NCI-H1694 treated with DMSO at 0.1 percent for 48 hours (cell line): ENCODE measurements at places on chromosomes 5 and 9.

- DNase-seq: no peak
Observed at GRCh38 chr9:125972012-125972729, 225.0 kb downstream of the PBX3 start.

DNA sequence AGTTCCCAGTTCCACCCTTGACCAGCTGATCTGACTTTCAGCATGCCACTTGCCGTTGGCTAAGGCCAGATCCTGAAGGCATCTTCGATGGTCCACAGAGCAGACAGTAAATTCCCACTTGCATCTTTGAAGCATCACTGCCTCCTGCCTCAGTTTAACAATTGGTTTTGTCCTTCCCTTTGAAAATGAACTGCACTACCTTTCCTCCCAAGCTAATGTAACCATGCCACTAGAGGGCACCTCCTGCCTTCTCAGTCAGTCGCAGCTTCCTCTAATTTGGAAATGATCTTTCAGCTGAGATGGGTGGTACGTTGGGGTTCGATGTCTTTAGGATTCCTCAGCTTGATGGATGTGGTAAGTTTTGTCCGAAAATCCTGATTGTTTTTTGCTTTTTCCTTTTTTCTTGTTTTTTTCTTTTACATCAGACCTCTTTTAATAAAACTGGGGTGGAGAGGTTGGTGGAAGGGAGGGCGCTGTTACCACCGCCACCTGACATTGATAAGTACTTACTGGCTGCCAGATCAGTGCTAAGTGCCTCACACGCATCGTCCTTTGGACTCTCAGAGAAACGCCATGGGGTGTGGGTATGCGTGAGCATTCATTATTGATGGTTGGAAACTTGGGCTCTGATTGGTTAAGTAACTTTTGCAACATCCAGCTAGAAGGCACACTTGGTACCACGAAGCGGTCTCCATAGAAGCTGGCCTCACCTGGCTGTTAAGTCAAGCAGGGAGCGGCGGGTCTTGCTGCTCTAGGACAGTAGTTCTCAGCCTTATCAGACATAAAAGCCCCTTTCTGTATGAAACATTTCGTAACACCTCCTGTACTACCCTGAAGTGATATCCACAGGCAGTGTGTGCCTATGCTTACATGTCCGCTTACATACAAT is 16.9 kb downstream of the PTTG1 start:
- DNase-seq: peak; percentile 59

DNA sequence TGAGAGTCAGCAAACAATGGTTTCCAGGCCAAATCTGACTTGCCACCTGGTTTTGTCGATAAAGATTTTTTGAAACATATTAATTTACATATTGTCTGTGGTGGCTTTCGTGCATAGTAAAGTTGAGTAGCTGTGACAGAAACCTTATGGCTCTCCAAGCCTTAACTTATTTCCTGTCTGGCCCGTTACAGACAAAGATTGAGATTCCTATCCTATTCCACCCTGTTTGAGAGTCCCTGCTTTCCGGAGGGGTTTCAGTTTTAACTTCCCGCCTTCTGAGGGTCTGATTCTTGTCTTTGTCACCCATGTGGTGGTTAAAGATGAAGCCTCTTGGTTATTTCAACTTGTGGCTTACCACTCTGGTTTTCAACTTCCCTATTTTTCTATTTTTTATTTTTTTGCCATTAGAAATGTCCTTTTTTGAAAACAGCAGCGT is 11.4 kb downstream of the OTULIN start:
- DNase-seq: no peak

DNA sequence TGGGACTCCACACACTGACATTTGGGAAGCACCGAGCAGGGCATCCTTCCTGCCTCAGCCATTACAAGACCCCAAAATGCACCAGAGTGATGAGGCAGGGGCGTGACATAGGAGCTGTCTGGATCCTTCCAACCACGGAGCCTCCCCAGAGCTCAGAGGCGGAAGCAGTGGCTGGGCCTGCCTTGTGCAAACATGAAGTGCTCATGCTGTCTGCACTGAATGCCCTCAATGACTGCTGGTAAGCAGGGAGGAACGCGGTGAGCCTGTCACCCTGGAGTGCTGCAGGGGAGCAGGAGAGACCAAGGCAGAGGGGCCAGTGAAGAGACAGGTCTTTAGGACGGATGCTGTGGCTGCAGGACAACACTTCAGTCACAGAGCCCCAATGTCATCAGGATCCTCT is 60.2 kb upstream of the HRH2 start:
- DNase-seq: no peak

- DNase-seq: no peak
Observed at GRCh38 chr9:114558027-114558675, 29.4 kb upstream of the ATP6V1G1 start.

GRCh38 chr9:133528876-133529241 is 4.1 kb upstream of the MYMK start:
- DNase-seq: no peak

- DNase-seq: no peak
Observed at GRCh38 chr5:56815658-56816545, 553 bp downstream of the MAP3K1 start.

- DNase-seq: no peak
Observed at GRCh38 chr9:126614455-126615244, 922 bp downstream of the LMX1B start.

DNA sequence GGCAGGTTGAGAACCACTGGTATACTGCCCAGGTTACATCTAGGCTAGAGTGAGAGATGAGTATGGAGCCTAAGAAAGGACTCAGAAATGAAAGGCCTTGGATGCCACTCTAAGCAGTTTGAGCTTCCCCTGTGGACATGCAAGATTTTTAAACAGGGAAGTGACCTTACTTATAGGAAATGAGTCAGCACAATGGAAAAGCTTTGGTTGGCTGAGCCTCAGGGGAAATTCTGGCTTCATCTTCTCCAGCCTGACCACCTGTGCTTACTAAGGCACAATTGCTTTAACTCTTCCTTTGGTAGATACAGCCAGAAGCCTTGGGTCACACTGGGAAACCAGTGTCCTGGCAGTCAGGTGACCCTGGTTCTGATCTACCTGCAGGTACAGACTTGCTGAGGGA is 380.2 kb upstream of the ZNF462 start:
- no peak for DNase-seq

DNA sequence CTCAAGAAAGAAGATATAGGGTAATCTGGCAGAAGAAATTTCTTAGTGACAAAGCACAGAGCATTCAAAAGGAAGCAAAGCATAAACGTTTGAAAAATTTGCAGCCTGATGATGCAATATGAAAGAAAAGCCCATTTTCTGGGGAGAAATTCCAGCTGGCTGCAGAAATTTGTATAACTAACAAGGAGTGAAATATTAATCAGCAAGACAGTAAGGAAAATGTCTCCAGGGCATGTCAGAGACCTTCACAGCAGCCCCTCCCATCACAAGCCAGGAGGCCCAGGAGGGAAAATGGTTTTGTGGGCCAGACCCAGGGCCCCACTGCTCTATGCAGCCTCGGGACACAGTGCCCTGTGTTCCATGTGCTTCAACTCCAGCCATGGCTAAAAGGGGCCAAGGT is 359.4 kb downstream of the HINT1 start:
- no peak for DNase-seq

DNA sequence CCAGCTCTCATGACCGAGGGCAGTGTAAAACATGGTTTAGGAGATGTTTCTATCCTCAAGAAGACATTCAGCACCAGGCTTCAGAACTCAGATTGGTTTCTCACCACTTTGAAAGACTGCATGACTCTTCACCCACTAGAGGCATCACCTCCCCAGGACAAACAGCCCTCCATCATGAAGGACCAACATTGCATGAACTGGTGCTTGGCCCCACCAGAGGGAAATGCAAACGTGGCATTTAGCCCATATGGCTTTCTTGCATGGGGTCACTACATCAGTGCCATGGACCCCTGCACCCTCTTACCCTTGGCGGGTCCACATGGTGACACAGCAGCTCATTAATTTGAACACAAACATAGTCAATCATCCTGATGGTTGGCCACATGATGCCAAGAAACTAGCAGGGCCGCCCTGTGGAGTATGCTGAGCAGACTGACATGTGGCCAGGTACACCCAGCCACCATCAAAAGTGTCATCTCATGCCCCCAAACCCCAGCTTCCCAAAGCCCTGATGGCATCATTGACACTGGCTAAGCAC is 129.5 kb upstream of the FSTL4 start:
- no peak for DNase-seq

DNA sequence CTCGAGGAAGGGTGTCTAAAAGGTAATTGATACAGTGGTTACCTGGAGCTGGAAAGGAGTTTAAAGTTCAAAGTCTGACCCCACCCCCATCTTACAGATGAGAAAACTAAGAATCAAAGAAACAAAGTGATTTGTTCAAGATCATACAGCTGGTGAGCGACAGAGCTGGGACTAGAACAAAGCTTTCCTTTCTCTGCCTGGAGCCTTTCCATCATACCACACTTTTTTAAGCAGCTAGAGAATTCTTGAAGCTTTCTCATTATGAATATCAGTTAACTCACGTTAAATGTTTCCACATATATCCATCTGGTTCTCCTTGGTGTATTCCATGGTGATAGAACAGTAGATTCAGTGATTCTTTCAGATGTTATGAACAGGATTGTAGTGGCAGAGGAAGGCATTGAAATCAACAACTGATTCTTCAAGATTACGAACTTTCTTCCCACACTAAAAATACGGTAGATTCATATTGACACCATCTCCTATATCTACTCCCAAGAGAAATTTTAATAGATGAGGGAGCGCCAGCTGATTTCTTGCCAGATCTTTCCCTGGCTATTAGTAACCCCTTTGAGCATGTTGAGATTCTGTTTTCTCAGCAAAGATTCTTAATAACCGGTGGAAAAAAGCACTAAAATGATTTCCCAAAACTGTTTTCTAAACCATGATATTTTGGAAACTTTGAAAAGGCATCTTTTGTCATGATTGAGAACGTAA is 233.7 kb downstream of the ADAMTSL1 start:
- DNase-seq: no peak

- no peak for DNase-seq
Observed at GRCh38 chr9:133769511-133770075, 31.4 kb upstream of the SARDH start.

DNA sequence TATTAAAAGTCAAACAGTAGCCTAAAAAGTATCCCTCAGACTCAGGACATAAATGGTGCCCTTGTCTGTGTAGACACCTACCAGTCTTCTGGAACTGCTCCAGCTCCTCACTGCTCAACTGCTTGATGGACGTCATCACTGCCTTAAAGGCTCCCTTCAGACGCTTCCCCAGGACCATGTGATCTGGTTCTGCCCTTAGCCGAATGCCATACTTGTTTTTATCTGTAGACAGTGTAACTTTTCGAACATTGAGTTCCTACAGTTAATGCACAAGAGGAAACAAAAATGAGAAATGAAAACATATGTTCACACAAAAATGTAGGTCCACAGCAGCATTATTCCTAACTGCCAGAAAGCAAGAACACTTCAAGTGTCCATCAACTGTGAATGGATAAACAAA is 46.2 kb downstream of the IARS1 start:
- DNase-seq: no peak

GRCh38 chr5:39413771-39414170 is 11.0 kb downstream of the DAB2 start:
- no peak for DNase-seq

GRCh38 chr5:39604491-39604890 is 179.7 kb upstream of the DAB2 start:
- DNase-seq: no peak

- DNase-seq: no peak
Observed at GRCh38 chr9:108049671-108050494, 560.3 kb upstream of the KLF4 start.

DNA sequence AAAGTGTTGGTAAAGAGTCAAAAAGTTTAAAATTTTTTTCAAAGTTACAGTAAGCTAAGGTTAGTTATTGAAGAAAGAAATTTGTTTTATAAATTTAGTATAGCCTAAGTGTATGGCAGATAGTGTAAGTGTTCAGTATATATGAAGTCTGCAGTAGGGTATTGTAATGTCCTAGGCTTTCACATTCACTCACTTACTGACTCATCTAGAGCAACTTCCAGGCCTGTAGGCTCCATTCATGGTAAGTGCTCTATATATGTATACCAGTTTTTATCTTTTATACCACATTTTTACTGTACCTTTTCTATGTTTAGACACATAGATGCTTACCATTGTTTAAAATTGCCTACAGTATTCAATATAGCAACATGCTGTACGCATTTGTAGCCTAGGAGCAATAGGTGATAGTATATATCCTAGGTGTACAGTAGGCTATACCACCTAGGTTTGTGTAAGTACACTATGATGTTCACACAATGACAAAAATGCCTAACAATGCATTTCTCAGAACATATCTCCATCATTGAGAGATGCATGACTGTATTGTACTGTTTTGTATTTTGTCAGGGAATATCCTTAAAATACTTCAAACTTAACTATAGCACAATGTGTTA is 38.5 kb downstream of the CYSTM1 start:
- DNase-seq: no peak

GRCh38 chr5:144276034-144276822 is 105.6 kb downstream of the KCTD16 start:
- DNase-seq: no peak

GRCh38 chr9:2016408-2017330 is 1.5 kb downstream of the SMARCA2 start:
- DNase-seq: peak; percentile 52

- DNase-seq: no peak
Observed at GRCh38 chr5:143835251-143835650, 23.3 kb downstream of the HMHB1 start.

GRCh38 chr5:29263915-29264351 is 1929.6 kb upstream of the CDH6 start:
- no peak for DNase-seq

DNA sequence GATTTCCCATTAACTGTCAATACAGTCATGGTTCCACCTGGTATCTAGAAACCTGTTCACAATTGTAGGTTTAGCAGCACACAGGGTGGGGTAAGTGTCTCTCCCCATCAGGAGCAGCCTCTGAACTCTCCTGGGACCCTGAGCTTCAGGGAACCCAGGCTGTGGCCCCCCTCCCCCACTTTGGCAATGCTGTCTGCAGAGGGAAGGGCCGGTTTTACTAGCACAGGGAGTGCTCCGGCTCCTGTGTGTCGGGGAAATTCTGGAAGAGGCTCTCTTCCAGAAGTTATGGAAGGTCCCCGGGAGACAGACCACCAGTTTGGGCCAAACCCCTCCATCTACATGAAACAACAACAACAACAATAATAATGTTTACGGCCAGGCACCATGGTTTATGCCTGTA is 9.9 kb downstream of the DAB2IP start:
- no peak for DNase-seq

GRCh38 chr5:129631961-129632360 is 115.9 kb upstream of the MINAR2 start:
- DNase-seq: no peak
